Foreskin fibroblast (primary cell): ENCODE measurements at places on chromosomes 6 and 20.

DNA sequence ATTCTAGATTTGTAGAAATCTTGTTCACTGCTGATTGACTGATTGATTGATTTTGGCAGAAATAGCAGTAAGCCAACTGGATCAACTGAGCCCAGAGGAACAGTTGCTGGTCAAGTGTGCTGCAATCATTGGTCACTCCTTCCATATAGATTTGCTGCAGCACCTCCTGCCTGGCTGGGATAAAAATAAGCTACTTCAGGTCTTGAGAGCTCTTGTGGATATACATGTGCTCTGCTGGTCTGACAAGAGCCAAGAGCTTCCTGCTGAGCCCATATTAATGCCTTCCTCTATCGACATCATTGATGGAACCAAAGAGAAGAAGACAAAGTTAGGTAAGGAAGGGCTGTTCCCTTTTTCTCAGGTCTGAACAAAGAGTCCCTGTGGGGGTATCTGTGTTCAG lies 31.2 kb downstream of the TREML1 start:
- no peak for DNase-seq

GRCh38 chr6:149079456-149079855 lies 238.1 kb upstream of the TAB2 start:
- no peak for DNase-seq

DNA sequence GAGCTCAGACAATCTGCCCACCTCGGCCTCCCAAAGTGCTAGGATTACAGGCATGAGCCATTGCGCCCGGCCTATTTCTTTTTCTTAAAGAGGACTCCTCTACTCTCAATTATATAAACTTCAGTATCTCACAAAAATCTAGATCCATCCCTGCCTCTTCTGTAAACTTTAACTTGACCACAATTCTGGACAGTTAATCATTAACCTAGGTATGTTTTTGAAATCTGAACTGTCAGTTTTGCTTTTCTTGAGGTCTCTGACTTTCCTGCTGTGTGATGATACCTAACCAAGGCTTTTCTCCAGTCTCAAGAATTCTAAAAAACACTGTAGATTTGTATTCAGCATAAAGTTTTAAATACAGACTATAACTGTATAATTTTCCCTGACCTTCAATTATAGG lies 388.2 kb upstream of the SYNCRIP start:
- no peak for DNase-seq

GRCh38 chr20:13492001-13492481 lies 146.7 kb downstream of the TASP1 start:
- peak; percentile 40 for DNase-seq

GRCh38 chr20:51715163-51715855 lies 52.9 kb downstream of the ATP9A start:
- DNase-seq: no peak

- DNase-seq: no peak
These were observed 229.8 kb downstream of the SOX4 start for GRCh38 chr6:21823371-21823770.

GRCh38 chr20:59673288-59673997 lies 69.1 kb downstream of the PHACTR3 start:
- no peak for DNase-seq

- DNase-seq: no peak
These were observed 164.9 kb downstream of the TMEM242 start for GRCh38 chr6:157158456-157158855.

DNA sequence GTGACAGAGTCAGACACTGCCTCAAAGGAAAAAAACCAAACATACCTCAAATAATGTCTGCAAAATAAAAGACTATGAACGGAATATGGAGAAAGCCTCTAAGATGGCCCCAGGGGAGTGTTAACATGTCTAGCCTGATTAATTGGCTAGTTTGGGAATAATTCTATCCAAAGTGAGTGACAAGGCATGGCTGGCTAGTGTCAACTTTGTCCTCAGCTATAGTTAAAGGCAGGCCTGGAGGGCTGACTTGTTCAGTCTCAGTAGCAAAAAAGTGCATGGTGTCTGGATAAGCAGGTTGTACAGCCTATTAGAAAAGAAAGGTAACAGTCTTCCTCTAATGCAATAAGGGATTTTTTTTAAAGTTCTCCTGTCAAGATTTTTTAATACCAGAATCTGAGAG lies 32.7 kb downstream of the GCNT2 start:
- no peak for DNase-seq

GRCh38 chr20:58330687-58331086 lies 21.2 kb downstream of the RAB22A start:
- DNase-seq: no peak

DNA sequence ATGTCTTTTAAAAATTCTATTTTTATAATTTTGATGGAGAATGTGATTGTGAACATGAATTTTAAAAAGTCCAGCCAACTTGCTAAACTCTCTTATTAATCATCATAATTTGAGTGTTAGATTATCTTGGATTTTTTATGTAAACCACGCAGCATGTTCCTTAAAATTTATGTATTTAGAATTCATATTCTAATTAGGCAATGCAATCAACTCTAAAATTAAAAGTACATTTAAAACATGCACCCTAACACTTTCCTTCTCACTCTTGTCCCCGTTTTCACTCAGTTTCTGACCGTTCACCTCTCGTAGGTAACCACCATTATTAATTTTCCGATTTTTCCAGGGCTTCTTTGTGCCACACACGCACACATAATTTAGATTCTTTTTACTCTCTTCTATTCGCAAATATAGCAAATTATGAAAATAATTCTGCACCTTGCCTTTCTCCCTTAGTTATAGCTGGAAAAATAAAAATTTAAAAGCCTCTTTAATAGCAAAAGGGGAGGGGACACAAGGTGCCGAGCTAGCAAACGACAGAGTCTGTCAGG lies 329 bp upstream of the ZKSCAN3 start:
- DNase-seq: no peak
